ENCODE measurements at places on chromosomes 7 and 10.

- DNase-seq, result peak; percentile 99
These were observed 42.6 kb upstream of the AMPH start for GRCh38 chr7:38673795-38674194.

GRCh38 chr10:16745061-16745460 lies 72.2 kb downstream of the RSU1 start:
- DNase-seq, result no peak

GRCh38 chr7:128450913-128451312 lies 4.8 kb upstream of the HILPDA start:
- no peak for DNase-seq

GRCh38 chr7:22672846-22673680 lies 53.9 kb upstream of the IL6 start:
- DNase-seq, result no peak

All from cardiac fibroblast (primary cell).